ENCODE measurements at places on chromosomes 5 and 9.

GRCh38 chr5:8633259-8633658 lies 764.3 kb downstream of the MTRR start:
- DNase-seq, result peak; percentile 22

GRCh38 chr9:20559231-20559890 lies 62.9 kb downstream of the MLLT3 start:
- DNase-seq, result no peak

GRCh38 chr9:124180557-124180956 lies 77.2 kb upstream of the NEK6 start:
- DNase-seq, result peak; percentile 53

DNA sequence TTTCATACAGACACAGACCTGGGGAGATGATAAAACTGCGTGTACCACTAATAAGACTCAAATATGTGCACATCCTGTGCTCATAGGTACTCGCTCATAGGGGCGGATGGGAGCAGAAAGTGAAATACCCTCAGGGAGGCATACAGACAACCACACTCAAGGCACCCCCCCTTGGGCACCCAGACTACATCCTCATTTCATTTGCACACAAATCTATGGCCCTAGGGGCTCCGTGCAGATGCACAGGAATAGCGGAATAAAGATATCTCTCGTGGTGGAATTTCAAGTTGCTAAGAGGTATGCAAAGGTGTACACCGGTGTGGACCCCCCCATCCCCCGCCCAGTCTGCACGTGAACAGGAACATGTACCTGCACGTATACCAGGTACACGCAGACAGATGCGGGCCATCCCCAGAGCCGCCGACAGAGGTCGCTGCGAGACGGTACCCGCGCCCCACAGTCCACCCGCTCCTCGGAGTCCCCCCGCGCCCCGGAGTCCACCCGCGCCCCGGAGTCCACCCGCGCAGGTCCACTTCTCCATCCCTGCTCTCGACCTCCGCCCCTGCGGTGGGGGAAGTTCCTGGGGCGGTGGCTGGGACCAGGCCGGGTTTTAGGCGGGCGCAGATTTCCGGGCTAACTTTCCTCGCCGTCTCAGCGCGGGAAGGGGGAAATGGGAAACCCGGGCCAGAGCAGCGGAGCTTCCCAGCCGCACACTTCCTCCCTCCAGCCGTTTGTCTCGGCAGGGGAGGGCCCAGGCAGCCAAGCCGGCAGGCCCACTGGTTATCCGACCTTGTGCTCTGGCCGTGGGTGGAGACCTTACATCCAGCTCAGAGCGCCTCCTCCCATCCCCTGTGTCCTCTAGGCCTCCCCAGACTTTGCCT lies 1.0 kb upstream of the IL12B start:
- DNase-seq, result peak; percentile 36
